ENCODE measurements at places on chromosomes 11 and 22.

DNA sequence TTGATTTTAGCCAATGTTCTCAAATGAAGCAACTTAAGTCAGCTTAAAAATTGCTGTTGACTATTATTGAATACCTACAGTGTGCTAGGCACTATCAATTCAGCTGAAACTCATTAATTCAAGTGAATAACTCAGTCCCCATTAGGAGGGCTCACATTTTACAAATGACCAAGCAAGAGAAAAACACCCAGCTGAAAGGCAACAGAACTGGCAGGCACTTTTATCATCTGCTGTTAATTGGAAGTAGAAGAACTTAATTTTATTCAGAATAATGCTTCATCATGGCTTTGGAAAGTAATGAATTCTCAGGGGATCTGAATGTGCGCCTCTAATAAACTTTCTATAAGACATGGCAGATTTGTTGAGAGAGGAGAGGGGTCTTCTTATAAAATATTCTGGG is 1066.9 kb downstream of the DLG2 start:
- no peak for DNase-seq

- DNase-seq, result no peak
Observed at GRCh38 chr11:78906566-78906965, 331.9 kb upstream of the NARS2 start.

DNA sequence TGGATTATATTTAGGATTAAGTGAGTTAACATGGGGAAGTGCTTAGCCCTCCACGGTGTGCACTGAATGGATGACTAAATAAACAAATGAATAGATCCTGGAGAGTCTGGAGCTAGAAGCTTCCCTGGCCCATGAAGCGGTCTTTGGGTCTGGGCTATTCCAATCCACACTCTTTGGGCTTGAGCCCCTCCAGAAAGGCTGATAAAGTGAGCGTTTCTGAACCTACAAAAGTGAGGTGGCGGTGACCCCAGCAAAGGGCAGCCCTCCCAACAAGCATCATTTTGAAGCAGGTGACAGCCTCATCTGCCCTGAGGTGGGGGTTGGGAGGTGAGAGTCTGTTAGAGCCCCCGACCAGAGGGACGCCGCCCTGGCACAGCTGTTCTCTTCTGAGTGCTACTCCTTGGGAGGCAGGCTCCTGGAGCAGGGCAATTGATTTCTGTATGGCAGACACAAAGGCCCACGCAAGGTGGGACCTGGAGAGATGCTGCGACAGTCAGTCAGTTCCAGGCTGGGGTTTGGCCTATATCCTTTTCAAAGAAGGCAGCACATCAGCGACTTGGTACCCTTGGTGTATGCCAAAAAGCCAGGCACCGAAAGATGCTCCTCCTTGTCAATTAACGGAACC is 157.8 kb downstream of the CACNA1I start:
- no peak for DNase-seq

GRCh38 chr11:3089236-3090061 is 32.2 kb upstream of the CARS1 start:
- no peak for DNase-seq

DNA sequence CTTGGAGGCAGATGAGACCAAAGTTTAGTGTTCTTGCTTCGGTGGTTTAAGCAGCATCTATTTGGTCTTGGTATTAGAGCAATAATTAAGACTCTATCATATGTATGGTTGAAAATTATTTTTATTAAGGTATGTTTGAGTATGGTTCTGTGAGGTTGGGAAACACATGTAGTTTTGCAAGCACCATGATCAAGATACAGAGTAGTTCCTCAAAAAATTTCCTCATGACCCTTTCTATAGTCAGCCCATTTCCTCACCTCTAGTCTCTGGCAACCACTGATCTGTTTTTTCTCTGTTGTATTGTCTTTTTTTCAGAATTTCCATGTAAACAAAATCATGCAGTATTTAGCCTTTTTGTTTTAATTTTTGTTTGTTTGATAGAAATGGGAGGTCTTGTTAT is 18.4 kb downstream of the MTMR3 start:
- no peak for DNase-seq

- no peak for DNase-seq
Observed at GRCh38 chr22:25062386-25063085, 110.0 kb downstream of the KIAA1671 start.
